Activated CD4-positive, alpha-beta T cell treated with anti-CD3 and anti-CD28 coated beads for 4 hours (primary cell): ENCODE measurements at places on chromosomes 1 and 21.

GRCh38 chr1:223460566-223461189 is 67.5 kb downstream of the CCDC185 start:
- DNase-seq, result no peak

- no peak for DNase-seq
Measured at GRCh38 chr21:46625759-46626158, 9.7 kb upstream of the PRMT2 start.

- DNase-seq, result no peak
Measured at GRCh38 chr1:181501612-181502011, 18.3 kb downstream of the CACNA1E start.

- DNase-seq, result no peak
Measured at GRCh38 chr1:160759740-160760139, 20.7 kb downstream of the SLAMF7 start.

- no peak for DNase-seq
Measured at GRCh38 chr1:117629625-117630422, 24.0 kb downstream of the TENT5C start.

GRCh38 chr1:111441573-111442192 is 7.4 kb downstream of the WDR77 start:
- DNase-seq, result peak; percentile 61

GRCh38 chr1:183385340-183386144 is 32.6 kb downstream of the NMNAT2 start:
- DNase-seq, result no peak

- no peak for DNase-seq
Measured at GRCh38 chr1:179973198-179974110, 18.8 kb downstream of the CEP350 start.

DNA sequence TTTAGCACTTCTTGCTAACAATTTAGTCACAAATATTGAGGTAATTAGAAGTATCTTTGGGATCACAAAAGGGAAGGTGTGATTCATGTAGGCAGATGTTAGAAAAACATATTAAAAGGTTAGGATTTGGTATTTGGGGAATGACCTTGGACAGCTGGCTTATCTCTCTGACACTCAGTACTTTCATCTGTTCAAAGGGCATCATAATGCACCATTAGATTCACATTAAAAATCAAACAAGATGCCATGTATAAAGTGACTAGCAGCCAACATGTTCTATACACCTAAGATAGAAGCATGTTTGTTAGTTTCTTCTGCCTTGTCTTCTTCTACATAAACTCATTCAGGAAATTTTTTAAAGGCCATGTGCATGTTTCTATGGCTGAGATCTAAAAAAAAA is 56.5 kb upstream of the ESRRG start:
- DNase-seq, result no peak
